ENCODE measurements at places on chromosomes 12 and 14.

DNA sequence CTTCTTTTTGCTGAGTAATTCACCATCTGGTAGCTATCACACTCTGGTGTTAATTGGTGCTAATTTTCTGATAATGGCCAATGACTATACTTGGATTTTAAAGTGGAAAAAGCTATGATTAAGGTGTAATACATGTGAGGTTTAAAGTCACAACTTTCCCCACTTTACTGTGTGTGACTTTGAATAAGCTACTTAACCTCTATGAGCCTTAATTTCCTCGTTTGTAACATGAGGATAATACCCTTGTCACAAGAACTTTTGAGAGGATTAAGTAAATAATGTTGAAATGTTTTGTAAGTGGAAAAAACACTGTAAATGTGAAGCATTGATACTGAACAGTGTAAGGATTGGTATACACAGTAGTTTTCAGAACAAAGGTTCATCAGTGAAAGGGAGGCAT, 65.3 kb downstream of the MSRB3 start:
- H3K27me3 ChIP-seq: no peaks in the 10 kb centered on the region
- no peaks in the 10 kb centered on the region for H3K36me3 ChIP-seq
- no peak overlapping the region for H3K4me3 ChIP-seq
- no peaks in the 10 kb centered on the region for H3K4me1 ChIP-seq

GRCh38 chr14:59439256-59439965, 25.8 kb downstream of the GPR135 start:
- H3K36me3 ChIP-seq: no peaks in the 10 kb centered on the region
- H3K27ac ChIP-seq: no peak overlapping the region
- H3K4me3 ChIP-seq: no peak overlapping the region
- no peaks in the 10 kb centered on the region for H3K27me3 ChIP-seq
- DNase-seq: peak; percentile 86

DNA sequence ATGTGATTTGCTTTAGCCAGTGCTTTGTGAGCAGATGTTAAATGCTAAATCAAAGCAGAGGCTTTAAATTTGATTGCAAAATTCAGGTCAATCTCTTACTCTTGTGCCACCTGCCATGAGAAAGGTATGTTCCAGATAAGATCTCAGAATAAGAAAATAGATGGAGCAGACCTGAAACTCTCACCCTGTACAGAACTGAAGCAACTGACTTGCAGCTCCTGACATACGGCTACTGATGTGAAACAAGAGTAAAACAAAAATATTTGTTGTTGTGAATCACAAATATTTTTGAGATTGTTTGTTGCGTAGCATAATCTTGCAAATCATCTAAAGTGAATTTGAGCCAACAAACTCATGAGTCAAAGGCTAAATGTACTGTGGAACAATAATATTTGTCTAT, 3.5 kb upstream of the OSBPL8 start:
- H3K4me1 ChIP-seq: peaks cover 9% of the 10 kb centered on the region
- DNase-seq: no peak
- H3K27me3 ChIP-seq: no peaks in the 10 kb centered on the region
- no peak overlapping the region for H3K4me3 ChIP-seq
- H3K36me3 ChIP-seq: no peaks in the 10 kb centered on the region

GRCh38 chr12:118842866-118843265, 138.5 kb upstream of the SRRM4 start:
- H3K27ac ChIP-seq: no peak overlapping the region
- DNase-seq: no peak
- no peaks in the 10 kb centered on the region for H3K4me1 ChIP-seq
- H3K4me3 ChIP-seq: no peak overlapping the region
- H3K36me3 ChIP-seq: no peaks in the 10 kb centered on the region
- H3K27me3 ChIP-seq: peaks cover 3% of the 10 kb centered on the region

DNA sequence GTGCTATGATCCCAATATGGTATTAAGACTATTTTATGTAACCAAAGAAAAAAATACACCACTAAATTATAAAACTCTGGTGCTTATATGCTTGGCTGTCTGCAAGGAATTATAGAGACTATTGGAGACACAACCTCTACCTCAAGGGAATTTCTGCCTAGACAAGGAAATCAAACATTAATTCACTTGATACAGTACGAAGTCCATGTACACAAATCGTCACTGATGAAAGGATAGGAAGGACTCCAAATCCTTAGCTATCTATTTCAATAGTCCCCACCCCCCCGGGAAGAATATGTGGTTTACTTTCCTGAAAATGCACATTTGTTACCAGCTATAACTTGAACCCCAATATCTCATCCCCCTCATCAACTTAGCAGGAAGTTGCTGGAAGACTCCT, 21.9 kb downstream of the RTN1 start:
- no peak for DNase-seq
- no peak overlapping the region for H3K4me3 ChIP-seq
- H3K4me1 ChIP-seq: no peaks in the 10 kb centered on the region
- H3K27me3 ChIP-seq: no peaks in the 10 kb centered on the region

- peaks cover 16% of the 10 kb centered on the region for H3K4me1 ChIP-seq
- H3K27me3 ChIP-seq: no peaks in the 10 kb centered on the region
- no peak overlapping the region for H3K4me3 ChIP-seq
- H3K36me3 ChIP-seq: no peaks in the 10 kb centered on the region
- peak overlapping the region; percentile 81 for H3K27ac ChIP-seq
These were observed 83.0 kb upstream of the FUT8 start for GRCh38 chr14:65329481-65329880.

GRCh38 chr12:130216031-130216430, 53.8 kb downstream of the FZD10 start:
- no peak for DNase-seq
- no peak overlapping the region for H3K4me3 ChIP-seq
- H3K36me3 ChIP-seq: no peaks in the 10 kb centered on the region
- H3K27me3 ChIP-seq: peaks cover 41% of the 10 kb centered on the region

- H3K4me1 ChIP-seq: peaks cover 14% of the 10 kb centered on the region
- H3K27me3 ChIP-seq: no peaks in the 10 kb centered on the region
- no peak for DNase-seq
- H3K4me3 ChIP-seq: no peak overlapping the region
These were observed 442.6 kb downstream of the DPF3 start for GRCh38 chr14:72451054-72451972.

DNA sequence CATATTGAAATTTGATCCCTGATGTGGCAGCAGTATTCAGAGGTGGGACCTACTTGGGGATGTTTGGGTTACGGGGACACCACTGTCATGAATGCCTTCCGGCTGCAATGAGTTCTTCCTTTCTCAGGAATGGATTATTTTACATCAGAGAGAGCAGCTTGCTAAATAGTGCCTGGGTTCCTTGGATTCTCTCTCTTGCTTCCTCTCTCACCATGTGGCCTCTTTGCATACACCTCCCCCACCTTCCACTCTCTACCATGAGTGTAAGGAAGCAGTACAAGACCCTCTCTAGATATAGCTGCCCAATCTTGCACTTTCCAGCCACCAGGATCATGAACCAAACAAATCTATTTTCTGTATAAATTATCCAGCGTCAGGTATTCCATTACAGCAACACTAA, 15.4 kb upstream of the SCAF11 start:
- H3K27ac ChIP-seq: no peak overlapping the region
- no peaks in the 10 kb centered on the region for H3K4me1 ChIP-seq
- H3K27me3 ChIP-seq: no peaks in the 10 kb centered on the region
- DNase-seq: no peak

GRCh38 chr12:27276275-27276674, 32.2 kb downstream of the STK38L start:
- peaks cover 18% of the 10 kb centered on the region for H3K4me1 ChIP-seq
- H3K27ac ChIP-seq: no peak overlapping the region
- H3K36me3 ChIP-seq: no peaks in the 10 kb centered on the region
- no peaks in the 10 kb centered on the region for H3K27me3 ChIP-seq
- H3K4me3 ChIP-seq: no peak overlapping the region

GRCh38 chr12:91920276-91920675, 225.4 kb downstream of the BTG1 start:
- H3K27me3 ChIP-seq: no peaks in the 10 kb centered on the region
- peaks cover 6% of the 10 kb centered on the region for H3K4me1 ChIP-seq
- no peak overlapping the region for H3K27ac ChIP-seq
- no peaks in the 10 kb centered on the region for H3K36me3 ChIP-seq
- DNase-seq: no peak

DNA sequence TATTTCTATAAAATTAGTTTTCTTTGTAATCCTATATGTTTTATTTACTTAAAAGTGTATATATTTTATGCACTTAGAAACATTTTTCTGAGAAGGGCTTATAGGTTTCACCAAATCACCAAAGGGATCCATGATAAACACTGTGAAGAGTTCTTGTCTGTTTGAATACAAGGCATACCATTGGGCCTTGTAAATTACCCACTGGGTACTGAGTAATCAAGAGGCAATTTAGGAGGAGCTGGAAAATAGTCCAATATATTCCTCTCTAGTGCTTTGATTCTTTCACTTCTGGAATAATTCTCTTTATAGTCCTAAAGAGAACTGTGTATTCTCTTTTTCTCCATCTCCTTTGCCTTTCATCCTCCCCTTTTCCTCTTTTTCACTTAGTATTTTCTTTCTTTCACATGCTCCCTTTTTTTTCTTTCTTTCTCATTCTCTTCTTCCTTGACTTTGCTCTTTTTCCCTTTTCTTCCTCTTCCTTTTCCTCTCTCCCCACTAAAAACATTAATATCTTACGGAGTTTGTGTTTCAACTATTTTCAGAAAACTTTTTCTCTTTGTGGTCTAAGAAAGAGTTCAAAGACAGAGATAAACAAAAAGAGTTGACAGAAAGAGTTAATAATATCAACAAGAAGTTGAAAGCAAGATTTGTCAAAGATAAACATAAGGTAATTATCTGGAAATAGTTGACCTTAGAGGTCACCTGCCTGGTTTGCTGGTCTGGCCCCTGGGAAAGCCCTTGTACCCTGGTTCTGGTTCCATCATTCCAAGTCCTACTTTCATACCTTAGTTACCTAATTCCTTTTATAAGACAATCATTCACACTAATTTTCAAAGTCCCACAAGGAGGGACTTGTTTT, 435.3 kb downstream of the RAD51B start:
- H3K27ac ChIP-seq: no peak overlapping the region
- no peaks in the 10 kb centered on the region for H3K27me3 ChIP-seq
- DNase-seq: no peak
- H3K4me1 ChIP-seq: peaks cover 45% of the 10 kb centered on the region

DNA sequence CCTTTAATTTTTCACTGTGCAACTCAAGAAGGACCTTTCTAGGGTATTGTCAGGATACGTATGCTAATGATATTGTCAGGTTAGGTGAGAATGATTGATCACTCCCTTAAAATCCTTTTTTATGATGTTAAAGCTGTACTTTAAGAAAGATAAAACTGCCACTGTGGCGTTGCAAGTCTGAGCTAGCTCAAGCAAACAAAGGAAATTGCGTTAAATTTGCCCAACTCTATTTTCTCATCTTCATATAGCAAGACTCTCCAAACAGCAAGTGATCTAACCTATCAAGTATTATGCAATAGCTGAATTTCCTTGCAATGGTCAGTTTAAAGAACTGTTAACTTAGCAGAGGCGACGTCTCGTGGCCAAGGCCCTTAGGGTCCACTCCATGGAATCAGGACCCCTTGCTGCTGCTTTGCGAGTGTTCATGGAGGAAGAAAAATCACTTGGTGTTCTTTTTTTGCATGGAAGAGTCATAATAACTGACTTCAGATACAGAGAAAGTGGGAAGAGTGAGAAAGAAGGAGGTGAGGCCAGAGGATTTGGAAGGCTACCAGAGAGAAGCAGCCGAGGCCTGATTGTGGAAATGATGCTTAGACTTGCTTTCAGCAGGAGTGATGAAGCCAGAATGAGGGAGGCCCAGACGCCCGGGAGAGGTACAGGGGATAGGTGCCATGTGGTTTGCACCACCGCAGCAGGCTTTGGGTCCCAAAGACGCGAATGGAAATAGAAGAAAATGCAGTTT, 2.5 kb downstream of the TRAF3 start:
- H3K4me1 ChIP-seq: peaks cover 9% of the 10 kb centered on the region
- no peak overlapping the region for H3K27ac ChIP-seq

DNA sequence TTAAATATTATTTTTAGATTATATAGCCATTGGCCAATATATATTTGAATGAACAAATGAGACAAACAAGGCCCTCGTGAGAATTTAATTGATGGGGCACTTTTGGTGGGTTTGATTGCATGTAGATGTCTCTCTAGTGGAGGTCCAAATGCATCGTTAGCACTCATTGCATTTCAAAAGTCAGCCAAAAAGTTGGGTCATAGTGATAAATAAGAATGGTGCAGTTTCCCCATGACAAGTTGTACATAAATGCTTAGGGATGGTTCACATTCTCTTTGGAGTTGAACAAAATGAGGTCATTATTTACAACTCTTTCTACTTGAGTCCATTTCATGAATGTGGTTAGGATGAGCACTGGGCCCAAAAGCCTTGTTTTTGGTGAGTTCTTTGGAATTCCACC, 1.0 kb downstream of the BEST3 start:
- DNase-seq: no peak
- peaks cover 4% of the 10 kb centered on the region for H3K4me1 ChIP-seq
- no peaks in the 10 kb centered on the region for H3K27me3 ChIP-seq
- no peaks in the 10 kb centered on the region for H3K36me3 ChIP-seq

DNA sequence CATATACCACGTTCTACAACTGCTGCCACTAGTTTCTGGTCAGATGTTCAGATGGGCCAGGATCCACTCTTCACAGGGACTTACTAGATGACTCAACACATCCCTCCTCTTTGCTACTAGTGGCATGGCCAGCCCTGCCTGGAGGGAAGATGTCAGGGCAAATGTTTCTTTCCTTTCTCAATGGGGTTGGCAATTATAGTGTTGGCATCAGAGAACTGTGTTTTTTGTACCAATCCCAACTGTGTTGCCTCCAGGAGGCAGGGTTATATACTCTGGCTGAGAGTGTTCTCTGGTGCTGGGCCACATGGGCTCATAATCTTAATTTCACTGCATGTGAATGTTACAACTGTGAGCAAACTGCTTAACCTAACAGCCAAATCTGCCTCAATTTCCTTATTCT, 69.9 kb upstream of the AVPR1A start:
- H3K4me1 ChIP-seq: no peaks in the 10 kb centered on the region
- DNase-seq: no peak
- H3K27me3 ChIP-seq: no peaks in the 10 kb centered on the region
- H3K27ac ChIP-seq: no peak overlapping the region

GRCh38 chr14:31613188-31613587, 52.0 kb downstream of the NUBPL start:
- H3K36me3 ChIP-seq: no peaks in the 10 kb centered on the region
- no peaks in the 10 kb centered on the region for H3K4me1 ChIP-seq
- H3K27ac ChIP-seq: no peak overlapping the region
- H3K4me3 ChIP-seq: no peak overlapping the region
- no peaks in the 10 kb centered on the region for H3K27me3 ChIP-seq

DNA sequence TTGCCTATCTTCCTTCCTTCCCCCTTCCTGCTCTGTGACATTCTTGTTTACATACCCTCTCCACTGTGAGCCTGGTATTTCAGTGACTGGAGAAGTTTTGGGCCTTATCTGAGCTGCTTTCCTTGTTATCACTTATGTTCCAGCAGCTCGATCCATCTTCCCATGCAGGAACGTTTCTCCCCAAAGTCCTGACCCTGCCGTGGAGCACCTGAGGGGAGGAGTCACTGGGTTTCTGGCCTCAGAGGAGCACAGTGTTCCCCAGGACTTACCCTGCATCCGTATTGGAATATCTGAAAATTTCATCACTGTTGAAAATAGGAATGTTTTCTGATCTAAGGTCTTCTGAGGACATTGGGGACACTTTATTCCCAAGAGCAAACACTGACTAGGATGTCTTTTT, 141.8 kb downstream of the CACNA1C start:
- DNase-seq: no peak
- H3K4me1 ChIP-seq: peaks cover 36% of the 10 kb centered on the region
- H3K4me3 ChIP-seq: no peak overlapping the region
- peak overlapping the region; percentile 31 for H3K27ac ChIP-seq
- no peaks in the 10 kb centered on the region for H3K36me3 ChIP-seq

All from cardiac muscle cell (in vitro differentiated cells and primary cell).